K562 (cell line): ENCODE measurements at places on chromosomes 12 and 14. TPM values are rescaled to one million over a fixed set of nuclear protein-coding genes. Genes with fewer than 3 reads are reported as not detected.

DNA sequence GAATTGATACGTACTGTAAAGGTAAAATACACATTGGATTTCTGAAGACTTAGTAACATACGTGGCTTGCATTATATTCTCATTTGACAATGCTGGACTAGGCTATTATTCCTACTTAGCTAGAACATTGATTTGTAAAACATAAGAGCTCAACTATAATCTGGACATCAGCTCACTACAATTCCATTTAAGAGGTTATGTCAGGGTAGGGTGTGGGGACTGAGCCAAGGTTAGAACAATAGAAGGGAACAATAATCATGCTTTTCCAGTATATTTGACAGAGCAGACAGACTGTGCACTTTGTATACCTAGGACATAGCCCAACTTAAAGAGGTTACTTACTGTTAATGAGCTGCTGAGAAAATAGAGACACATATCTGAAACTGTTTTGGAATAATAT, 10.8 kb downstream of the ZCRB1 start:
- H3K36me3 ChIP-seq = peaks cover 23% of the 10 kb centered on the region
- H3K4me3 ChIP-seq = no peak overlapping the region
- no peak overlapping the region for H3K27ac ChIP-seq
- H3K4me1 ChIP-seq = no peaks in the 10 kb centered on the region

DNA sequence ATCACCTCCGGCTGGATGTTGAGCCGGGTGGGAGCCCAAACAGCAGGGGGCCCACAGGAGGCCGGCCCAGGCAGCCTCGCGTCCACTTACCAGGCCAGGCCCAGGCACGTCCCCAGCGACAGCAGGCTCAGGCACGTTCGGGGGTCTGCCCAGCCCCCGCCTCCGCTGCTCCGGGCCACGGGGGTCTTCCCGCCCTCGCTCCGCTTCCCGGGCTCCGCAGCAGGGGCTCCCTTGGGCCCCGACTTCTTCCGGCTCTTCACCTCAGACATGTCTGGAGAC, 216 bp downstream of the IKBIP start:
- peaks cover 21% of the 10 kb centered on the region for H3K36me3 ChIP-seq
- H3K4me3 ChIP-seq = peak overlapping the region; percentile 98
- H3K27me3 ChIP-seq = no peaks in the 10 kb centered on the region
- DNase-seq = no peak
- peaks cover 11% of the 10 kb centered on the region for H3K4me1 ChIP-seq

- no peak overlapping the region for H3K4me3 ChIP-seq
- peaks cover 6% of the 10 kb centered on the region for H3K4me1 ChIP-seq
- no peak for DNase-seq
Observed at GRCh38 chr12:50642761-50643160, 121.1 kb upstream of the ATF1 start.

C12orf54 gene
- total RNA-seq = not detected in 2 replicates

DNA sequence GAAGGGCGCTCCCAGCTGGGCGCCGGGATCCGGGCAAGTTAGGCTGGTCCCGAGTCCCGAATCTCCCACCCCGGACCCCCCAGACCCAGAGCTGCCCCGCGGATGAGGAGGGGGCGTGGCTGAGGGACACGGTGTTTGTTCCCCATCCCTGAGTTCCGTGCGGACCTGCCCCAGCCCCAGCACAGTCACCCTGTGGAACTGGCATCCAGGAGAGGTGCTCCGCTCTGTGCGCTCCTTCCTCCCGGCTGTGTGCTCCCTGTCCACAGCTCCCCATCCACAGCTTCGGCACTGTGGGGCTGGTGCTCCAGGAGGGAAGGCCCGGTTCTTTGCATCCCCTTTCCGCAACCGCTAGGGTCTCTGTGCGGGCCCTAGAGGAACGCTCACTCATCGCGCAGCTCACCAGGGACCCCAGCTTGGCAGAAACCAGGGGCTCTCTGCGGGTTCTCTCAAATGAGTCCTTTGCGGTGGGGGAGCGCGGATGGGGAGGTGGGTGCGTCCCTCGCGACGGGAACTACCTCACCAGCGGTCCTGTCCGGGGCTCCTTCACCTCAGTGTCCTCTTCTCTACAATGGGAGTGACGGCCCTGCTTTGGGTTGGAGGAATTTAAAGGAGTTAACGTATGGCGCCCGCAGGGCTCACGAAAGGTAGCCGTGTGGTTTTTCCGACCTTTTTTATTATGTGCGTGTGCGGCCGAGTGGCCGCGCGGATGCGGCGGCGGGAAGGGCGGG, 845 bp downstream of the TMEM132C start:
- no peaks in the 10 kb centered on the region for H3K27me3 ChIP-seq
- H3K4me3 ChIP-seq = no peak overlapping the region
- H3K4me1 ChIP-seq = no peaks in the 10 kb centered on the region
- H3K27ac ChIP-seq = no peak overlapping the region
- no peaks in the 10 kb centered on the region for H3K36me3 ChIP-seq
- DNase-seq = no peak

- no peaks in the 10 kb centered on the region for H3K27me3 ChIP-seq
- no peak overlapping the region for H3K27ac ChIP-seq
Observed at GRCh38 chr12:126086242-126086641, 1021.0 kb downstream of the AACS start.

DNA sequence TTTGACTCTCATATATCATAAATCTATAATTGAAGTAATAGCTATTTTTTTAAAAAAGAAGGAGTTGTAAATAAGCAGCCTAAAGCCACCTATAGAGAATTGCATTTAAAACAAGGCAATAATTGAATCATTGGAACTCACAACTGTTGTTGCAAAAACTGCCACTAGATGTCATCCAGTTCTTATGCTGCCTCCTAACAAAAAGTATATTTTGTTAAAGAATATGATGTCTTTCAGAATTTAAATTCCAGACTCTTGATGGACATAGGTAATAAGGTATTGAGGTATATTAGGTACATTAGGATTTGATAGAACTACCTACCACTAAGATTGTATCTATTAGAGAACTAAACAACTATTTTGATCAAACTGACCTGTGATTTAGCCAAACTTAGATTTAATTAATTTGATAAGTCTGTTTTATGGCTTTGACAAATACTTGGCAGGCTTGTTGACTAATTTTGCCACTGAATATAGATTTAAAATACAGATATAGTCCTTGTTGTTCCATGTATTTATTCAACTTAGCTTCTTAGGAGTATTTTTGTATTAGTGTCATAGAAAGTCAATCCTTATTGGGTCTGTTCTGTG, 401.4 kb downstream of the RPL10L start:
- DNase-seq = no peak
- H3K27me3 ChIP-seq = no peaks in the 10 kb centered on the region
- no peaks in the 10 kb centered on the region for H3K36me3 ChIP-seq
- no peak overlapping the region for H3K27ac ChIP-seq

PTCSC3 gene
- total RNA-seq = not detected in 2 replicates

DNA sequence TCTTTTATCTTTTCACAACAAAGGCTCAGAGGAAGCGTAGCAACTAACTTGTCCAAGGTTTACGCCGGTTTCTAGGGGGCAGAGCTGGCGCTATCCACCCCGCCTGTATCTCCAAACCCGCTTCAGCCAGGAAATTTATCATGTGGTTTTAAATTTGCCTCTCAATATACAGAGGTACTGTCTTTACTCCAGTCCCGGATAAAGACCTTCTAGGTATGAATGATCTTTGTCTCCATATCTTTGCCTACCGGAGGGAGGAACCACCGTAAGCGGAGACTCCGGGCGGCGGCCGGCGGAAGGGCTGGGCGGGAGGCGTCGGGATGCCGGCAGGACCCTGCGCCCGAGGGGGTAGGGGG, 693 bp upstream of the RIMKLB start:
- H3K4me1 ChIP-seq = peaks cover 18% of the 10 kb centered on the region
- no peak for DNase-seq
- peaks cover 13% of the 10 kb centered on the region; the same call in 2 of the 3 replicates for H3K36me3 ChIP-seq
- H3K27me3 ChIP-seq = no peaks in the 10 kb centered on the region

DNA sequence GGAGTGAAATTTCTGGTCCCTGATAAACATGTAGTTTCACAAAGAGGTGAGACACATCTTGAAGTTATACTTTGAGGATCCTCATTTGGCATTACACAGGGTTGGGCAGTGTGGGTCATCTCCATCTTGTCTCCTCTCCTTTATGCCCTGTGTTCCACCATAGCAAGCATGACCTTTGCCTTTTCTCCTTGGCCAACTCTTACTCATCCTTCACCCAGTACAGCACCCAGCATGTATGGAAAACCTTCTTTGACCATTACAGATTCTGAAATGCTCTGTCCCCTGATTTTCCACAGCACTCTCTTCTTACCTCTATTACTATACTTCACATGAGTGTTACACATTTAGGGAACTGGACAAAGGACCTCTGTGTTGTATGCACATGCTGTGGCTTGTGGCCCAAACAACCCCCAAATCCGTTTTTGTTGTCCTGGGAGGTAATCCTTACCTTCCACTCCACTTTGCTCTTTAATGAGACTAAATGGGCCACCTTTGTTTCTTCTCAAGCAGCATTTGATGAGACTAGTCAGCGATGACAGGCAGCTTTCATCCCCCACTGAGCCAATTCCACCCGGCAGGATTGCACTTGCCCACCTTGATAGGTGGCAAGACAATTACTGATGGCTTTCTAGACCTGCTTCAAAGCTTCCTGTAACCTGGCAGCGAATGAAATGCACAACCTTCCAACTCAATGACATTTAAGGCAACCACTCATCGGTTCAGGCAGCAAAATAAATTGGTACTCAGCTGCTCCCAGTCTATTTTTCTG, 163.5 kb downstream of the MON2 start:
- no peak for DNase-seq
- H3K4me1 ChIP-seq = peaks cover 11% of the 10 kb centered on the region

BTG1 gene
- 28.6 and 29.5 TPM in 2 replicates for total RNA-seq

DNA sequence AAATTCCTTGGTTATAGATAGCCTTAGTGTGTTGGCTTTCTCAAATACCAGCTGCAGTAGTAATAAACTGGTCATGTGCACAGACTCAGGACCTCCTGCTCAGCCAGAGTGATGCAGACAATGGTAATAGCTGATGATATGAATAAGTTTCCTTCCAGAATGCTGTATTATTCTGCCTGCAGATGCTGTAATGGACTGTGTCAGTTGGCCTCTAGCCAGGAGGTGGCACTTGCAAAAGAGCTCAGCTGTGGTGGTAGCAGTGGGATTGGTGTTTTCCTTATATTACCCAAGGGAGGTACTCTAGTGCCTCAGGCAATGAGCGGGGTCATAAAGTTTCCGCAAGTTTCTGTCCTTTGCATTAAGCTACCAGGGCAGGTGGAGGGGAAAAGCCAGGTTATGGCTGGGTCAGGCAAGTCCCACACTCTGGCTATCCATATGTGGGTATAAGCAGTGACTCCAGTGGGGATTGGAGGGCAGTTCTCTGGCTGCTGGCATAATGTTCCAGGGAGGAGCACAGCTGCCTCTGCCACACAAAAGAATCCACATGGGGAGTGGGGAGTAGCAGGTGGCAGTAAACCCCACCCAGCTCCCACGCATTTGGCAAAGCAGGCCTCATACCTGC, 14.0 kb upstream of the MUCL1 start:
- DNase-seq = no peak
- no peaks in the 10 kb centered on the region for H3K4me1 ChIP-seq
- H3K4me3 ChIP-seq = no peak overlapping the region
- H3K27ac ChIP-seq = no peak overlapping the region
- H3K36me3 ChIP-seq = no peaks in the 10 kb centered on the region

WNT1 gene
- not detected in 2 replicates for total RNA-seq

DNA sequence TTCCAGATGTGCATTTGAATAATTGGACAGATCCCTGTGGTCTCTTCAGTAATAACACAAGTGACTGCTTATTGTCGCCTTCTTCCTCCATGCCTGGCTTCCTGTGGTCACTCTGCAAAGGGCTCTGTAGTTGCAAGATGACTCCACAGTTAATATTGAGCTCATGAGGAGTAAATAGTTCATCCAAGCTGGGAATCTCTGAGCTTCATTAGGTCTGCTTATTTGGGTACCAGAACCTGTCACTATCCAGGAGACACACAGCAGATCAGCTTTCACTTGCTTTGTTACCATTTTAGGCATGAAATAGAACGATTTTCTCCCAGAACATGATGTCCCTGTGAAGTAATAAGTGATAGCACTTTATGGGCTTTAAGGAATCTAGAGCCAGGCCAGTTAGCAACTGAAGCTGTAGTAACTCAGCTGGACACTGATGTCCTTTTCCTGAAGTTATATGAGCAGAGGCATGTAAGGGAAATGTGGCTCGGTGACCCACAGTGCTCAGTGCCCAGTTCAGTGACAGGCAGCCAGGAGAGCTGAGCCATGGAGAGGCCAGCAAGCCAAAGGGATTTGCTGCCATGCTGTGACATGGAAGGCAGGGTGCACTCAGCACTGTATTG, 50.1 kb downstream of the CRADD start:
- DNase-seq = no peak
- H3K4me1 ChIP-seq = no peaks in the 10 kb centered on the region; the same call in 1 of the 3 replicates
- H3K4me3 ChIP-seq = no peak overlapping the region
- no peaks in the 10 kb centered on the region for H3K27me3 ChIP-seq

DNA sequence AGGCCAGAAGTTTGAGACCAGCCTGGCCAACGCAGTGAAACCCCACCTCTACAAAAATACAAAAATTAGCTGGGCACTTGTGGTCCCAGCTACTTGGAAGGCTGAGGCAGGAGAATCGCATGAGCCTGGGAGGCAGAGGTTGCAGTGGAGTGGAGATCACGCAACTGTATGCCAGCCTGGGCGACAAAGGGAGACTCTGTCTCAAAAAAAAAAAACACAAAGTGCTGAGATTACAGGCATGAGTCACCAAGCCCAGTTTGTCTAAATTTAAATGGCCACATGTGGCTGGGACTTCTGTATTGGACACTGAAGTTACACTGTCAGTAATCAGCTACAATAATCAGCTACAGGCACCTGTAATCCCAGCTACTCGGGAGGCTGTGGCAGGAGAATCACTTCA, 100.9 kb upstream of the AEBP2 start:
- H3K27me3 ChIP-seq = no peaks in the 10 kb centered on the region
- no peak overlapping the region for H3K27ac ChIP-seq
- H3K36me3 ChIP-seq = peaks cover 7% of the 10 kb centered on the region; the same call in 2 of the 3 replicates
- DNase-seq = no peak
- no peak overlapping the region for H3K4me3 ChIP-seq
- no peaks in the 10 kb centered on the region for H3K4me1 ChIP-seq

DNA sequence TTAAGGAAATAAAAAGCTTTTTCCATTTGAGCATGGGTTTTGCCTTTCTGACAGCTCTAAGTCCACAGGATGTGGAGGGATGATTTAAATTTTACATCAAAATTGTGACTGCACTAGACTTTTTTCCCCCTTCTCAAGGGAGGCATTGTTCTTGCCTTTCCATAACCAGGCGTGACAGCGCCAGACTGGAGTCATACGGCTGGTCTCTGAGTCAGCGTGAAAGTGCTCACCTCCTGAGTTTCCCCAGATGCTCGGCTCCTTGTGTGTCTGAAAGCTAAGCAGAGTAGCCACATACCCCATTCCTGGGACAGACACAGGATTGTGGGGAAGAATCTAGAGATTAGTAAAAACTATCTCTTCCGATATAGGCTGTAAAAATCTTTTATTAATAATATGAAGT, 43.1 kb downstream of the SOX5 start:
- H3K4me1 ChIP-seq = no peaks in the 10 kb centered on the region; the same call in 2 of the 3 replicates
- no peak overlapping the region for H3K27ac ChIP-seq
- H3K27me3 ChIP-seq = no peaks in the 10 kb centered on the region
- DNase-seq = no peak

PDE3A gene
- 0.02 TPM in 2 replicates for total RNA-seq
